Left ventricle myocardium superior (tissue), 1 donor: ENCODE measurements at places on chromosomes 2 and 18.

DNA sequence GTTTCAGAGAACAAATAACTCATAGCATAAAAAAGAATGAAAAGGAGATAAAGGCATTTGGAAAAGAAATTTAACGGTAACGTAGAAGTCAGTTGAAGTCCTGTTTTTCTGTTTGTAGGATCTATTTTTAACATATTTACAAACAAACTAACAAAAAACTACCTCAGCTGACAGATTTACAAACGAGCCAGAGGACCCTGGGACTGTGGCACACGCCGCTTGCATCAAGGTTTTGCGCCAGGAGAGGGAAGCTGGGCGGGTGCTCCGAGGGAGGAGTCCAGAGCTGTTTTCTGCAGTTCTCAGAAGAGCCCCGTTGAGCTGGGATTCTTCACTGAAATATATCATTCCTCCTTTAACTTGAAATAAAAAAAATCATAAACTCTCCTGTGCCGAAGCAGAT is 13.6 kb upstream of the TMEM18 start:
- DNase-seq = no peak

GRCh38 chr18:56258178-56258577 is 380.2 kb downstream of the TXNL1 start:
- DNase-seq = no peak

DNA sequence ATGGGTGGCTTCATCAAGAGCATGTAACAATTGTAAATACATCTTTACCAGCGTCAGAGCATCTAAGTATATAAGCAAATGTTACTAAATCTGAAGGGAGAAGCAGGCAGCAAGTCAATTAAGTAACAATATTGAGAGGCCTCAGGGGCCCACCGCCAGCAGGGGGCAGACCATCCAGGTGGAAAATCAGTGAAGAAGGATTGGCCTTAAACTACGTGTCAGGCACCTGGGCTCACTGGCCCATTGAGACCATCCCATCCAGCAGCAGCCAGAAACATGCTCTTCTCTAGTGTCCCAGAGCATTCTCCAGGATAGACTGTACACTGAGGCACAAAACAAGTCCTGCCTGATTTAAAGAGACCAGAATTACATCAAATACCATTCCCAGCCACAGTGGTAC is 96.2 kb upstream of the SNTG2 start:
- peak; percentile 60 for DNase-seq

DNA sequence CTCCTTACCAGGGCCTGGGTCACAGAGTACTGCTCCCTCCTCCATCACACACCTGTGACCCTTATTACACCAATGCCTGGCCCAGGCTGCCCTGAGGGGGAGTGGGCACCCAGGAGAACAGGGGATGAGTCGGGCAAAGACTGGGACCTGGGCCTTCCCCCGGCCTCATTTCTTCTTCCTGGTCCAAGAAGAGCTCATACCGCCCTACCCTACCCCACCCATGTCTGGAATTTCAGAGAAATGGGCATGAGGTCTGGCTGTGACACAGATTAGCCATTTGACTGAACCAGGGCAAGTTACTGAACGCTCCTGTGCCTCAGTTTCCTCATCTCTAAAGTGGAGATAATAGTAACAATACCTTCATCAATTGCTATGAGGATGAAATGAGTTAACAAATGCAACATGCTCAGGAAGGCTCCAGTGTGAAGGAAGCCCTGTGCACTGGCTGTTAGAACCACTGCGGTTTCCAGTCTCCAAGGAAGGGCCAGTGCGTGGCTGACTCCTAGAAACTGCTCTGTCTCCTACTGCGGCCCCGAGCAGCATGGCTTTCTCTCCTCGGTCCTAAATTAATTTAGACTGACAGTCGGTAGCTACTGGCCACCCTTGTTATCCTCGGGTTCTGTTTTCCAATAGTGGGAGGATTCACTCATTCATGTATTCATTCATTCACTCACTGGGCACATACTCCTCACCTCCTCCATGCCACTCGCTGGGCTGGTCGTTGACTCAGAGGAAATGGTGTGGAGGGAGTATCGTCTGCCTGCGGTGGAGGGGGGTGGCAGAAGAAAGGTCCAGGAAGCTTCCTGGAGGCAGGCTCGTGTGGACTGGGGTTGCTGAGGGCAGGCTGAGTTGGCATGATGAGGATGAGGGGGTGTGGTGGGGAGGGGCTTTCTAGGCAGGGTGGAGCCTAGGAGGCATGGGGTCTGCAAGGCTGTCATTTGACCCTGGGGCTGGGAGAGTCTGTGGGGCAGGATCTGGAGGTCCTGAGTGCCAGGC is 175.6 kb downstream of the GLI2 start:
- DNase-seq = no peak

DNA sequence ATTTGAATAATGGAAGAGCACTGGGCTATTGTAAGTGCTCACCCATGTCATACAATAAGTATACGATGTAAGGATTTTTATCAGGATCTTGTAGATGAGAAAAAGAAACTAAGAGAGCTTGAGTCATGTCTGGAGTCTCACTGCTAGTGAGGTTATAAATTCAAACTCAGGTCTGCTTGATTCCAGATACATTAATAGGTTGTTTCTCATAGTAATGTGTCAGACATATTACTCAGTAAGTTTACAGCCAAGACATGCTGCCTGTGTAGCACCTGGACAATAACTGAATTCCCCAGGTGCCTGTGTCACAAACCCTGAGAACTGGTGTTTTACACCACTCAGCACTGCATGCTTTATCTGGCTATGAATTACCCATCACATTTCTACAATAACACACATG is 216.9 kb upstream of the LRP1B start:
- DNase-seq = no peak

GRCh38 chr2:61443342-61444041 is 27.4 kb downstream of the USP34 start:
- no peak for DNase-seq

GRCh38 chr2:178530131-178530530 is 49.9 kb downstream of the PLEKHA3 start:
- no peak for DNase-seq

DNA sequence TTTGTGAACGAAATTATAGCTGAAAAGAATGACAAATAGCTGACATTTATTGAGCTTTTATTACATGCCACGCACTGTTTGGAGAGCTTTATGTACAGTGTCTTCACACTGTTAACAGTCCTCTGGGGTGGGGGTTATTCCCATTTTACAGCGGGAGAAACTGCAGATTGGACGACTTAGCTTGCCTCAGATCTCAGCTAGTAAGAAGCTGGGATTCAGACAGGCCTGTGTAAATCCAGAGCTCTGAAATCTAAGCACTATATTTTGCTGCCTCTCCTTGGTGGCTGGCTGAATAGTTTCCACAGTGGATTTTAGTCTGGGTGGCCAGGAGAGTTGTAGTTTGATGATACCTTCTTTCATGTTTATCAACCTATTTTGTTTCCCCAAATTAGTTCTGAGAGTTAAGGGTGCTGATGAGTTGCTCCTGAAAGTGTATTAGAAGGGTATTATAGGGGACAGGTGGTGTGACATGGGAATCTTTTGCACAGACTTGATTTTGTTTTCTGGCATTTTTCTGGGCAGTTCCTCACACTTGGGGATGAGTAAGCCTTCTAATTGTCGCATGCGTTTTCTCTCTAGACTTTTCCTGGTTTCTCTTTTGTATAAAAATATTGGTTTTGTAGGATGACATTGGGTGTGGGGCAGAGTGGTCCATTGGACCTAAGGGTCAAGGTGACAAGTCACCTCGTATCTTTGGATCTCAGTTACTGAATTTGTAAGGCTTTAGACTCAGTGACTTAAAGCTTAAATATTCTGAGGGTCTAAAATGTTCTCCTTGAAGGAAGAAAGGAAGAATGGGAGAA is 1.5 kb downstream of the ACSL3 start:
- no peak for DNase-seq

- DNase-seq = no peak
These were observed 8.7 kb upstream of the B3GNT2 start for GRCh38 chr2:62187246-62187645.

DNA sequence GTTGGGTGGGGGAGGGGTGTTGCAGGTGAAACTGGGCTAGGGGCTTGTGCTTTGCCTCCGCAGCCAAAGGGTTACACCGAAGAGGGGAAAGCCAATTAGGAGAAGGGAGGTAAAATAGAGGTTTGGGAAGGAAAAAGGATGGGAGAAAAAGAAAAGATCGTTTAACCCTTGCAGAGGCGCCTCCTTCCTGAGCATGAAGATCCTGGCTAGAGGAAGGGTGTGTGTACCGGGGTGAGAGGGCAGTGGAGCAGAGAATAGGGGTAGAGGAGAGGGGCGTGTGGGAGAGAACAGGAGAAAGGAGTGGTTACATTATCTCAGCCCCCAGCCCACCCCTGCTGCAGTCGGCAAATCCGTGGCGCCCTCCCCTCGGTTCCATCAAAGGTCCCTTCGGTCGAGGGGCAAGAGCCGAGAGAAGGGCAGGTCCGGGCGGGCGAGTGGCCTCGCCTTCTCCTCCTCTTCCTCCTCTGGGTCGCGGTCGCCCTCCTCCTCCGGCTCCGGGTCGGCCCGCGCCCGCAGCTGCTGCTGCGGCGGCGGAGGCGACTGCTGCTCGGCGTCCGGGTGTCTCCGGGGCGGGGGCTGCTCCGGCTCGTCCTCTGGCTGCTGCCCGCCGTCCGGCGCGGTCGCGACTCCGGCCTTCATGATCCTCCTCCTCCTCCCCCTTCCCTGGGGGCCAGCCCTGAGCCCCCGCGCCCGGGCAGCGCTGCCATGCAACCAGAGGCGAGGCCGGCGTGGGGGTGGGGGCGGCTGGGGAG is 1.1 kb downstream of the MARCHF4 start:
- no peak for DNase-seq

DNA sequence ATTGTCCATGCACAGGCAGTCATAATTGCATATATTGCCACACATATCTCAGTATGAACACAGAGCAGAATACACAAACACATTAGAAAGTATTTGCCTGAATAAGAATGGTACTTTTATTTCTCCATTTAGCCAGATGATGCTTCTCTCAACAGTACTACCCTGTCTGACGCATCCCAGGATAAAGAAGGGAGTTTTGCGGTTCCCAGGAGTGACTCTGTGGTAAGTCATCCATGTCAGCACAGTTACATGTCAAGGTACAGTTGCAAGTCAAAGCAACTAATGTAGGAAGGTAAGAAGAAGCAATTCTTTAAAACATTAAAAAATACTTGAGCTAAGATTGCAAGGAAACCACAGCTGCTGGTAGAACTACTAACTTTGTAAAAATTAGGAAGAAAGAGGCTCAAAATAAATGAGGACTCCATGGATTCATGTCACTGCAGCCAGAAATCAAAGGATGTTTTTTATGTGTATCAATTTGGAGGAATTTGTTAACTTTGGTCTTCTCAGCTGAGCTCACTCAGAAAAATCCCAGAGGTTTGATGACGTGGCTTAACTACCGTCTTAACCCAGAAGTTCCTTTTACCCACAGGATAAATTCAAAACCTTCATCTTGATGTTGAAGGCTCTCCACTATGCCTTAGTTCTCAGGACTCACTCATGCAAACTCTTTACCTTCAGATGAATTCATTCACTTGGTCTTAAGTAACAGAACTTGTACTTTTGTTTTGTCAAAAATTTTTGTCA is 130.3 kb downstream of the ARHGAP28 start:
- no peak for DNase-seq

DNA sequence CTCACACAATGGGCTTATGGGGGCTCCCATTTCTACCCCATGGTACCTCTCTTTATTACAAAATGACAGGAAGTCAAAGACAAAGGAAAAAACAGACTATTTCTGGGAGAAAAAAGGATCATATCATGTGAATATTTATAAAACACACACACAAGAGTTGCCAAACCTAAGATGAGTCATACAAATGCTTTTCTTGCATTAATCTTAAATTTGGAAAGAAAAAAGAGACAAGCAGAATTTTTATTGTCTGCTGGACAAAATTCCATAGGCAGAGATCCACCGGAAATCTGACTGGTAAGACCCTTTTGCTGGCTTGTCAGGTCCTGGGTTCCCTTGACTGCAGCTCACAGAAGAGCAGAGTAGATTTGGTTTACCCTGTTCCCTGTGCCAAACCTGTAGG is 1732.3 kb upstream of the PIK3C3 start:
- DNase-seq = no peak

DNA sequence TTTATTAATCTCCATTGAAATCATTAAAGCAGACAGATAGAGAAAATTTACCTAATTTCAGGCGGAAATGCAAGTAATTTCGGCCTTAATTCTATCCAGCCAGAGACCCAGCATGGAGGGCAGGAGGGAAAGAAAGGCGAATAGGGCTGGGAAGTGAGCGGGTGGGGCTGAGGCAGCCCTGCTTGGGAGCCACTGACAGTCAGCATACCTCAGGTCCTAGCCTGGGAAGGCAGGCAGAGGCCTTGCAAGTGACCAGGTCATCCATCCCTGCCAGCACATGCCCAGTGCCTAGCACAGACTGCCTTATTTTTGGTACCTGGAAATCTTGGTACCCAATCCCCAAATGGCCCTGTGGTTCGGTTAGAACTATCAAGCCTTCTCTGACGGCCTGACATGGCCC is 1.5 kb downstream of the GDF7 start:
- DNase-seq = no peak

- DNase-seq = no peak
These were observed 4.6 kb upstream of the IMPACT start for GRCh38 chr18:24421831-24422230.

GRCh38 chr2:173387660-173388059 is 33.0 kb downstream of the CDCA7 start:
- no peak for DNase-seq

DNA sequence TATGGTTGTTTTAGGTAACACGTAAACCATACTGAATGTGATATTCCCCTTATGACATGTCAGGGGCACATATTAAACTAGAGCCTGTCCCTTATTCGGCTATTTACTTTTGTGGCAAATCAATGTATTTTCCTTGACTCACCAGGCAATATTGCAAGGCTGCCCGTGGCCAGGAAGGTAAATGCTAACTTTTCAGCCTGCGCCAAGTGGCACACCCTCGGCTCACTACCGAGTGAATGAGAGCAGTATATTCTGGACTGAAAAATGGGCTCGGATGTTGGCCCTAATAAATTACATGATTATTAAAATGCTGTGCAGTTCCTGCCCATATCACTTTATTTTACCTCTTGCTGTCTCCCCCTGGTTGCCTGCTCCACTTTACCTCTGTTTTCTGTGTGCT is 46.7 kb downstream of the POU3F3 start:
- no peak for DNase-seq

DNA sequence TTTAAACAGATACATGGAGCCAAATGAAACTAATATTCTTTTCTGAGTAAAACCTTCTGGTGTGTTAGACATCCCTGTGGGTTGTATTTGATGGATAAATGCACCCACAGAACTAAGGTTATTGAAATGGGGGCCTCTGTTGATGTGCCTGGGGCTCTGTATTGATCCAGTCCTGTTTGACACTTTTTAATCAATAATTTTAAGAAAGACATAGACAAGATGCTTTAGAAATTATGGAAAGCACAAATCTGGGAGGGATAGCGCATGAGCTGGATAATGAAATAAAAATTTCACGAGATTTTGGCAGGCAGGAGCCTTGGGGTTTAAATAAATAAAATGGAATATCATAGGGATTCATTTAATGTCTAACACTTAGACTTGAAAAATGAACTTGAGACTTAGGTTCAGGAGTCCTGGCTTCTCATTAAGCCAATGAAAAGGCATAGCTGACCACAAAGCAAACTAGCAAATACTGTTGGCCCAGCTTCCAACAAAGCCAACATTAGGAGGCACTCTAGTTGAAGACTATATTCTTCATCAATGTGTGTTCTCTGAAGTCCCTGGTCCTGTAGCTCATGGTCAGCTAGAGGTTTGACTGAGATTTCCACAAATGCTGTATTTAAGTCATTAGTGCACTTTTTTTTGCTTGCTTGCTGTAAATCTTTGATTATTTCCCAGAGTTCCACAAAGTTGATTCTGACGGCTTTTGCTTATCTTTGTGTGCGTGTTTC is 64.2 kb upstream of the SH3RF3 start:
- DNase-seq = no peak

- no peak for DNase-seq
These were observed 503 bp downstream of the ZNF513 start for GRCh38 chr2:27379836-27380625.
